CD4-positive, alpha-beta T cell (primary cell): ENCODE measurements at places on chromosomes 2 and 18.

GRCh38 chr2:224063298-224063648 is 24.2 kb upstream of the SERPINE2 start:
- DNase-seq: no peak

- no peak for DNase-seq
These were observed 26.6 kb upstream of the SEH1L start for GRCh38 chr18:12921178-12921577.

GRCh38 chr2:143504397-143504796 is 375.2 kb downstream of the ARHGAP15 start:
- no peak for DNase-seq

DNA sequence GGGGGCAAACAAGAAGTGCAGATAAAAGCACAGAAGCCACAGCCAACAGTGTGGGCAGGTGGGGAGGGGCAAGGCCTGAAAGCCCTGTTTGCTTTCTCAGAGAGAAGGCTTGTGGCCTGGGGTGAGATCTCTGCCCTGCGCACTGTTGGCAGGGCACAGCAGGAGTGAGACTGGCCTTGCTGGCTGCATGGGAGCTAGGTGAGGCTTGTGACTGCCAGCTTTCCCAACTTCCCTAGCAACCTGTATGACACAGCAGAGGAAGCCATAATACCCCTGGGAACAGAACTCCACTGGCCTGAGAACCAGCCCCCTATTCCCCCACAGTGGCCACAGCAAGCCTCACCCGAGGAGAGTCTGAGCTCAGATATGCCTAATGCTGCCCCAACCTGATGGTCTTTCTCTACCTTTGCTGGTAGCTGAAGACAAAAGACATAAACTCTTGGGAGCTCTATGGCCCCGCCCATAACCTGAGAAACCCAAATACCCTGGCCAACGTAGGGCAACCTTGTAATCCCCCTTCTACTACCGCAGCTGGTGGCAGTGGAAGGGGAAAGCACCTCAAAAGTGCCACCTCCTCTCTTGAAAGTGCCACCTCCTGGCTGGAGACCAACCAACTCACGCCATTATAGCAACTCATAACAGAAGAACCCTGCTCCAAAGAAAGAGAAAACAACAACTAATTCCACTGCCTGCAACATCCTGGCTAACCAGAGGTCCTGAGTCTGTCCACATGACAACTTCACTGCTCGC is 44.4 kb downstream of the LCT start:
- DNase-seq: no peak

- peak; percentile 23 for DNase-seq
These were observed 208.0 kb upstream of the FBXO11 start for GRCh38 chr2:48114256-48114655.

DNA sequence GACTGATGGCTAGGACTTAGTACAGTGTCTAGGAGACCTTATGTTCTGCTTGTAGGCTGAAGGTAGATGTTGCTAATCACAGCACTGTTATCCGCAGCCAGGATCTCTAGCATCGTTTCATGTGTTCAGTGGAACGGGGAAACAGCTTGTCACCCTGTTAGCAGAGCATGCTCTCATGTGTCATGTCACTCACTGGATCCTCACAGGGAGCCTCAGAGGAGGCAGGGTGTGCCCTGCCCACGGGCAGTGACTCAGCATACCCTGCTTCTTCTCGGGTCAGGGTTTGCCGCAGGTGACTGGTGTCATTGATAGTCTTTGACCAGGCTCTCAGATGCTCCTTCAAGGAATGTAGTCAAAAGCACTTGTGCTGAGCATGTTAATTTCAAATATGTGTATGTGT is 44.4 kb downstream of the RPIA start:
- DNase-seq: no peak

DNA sequence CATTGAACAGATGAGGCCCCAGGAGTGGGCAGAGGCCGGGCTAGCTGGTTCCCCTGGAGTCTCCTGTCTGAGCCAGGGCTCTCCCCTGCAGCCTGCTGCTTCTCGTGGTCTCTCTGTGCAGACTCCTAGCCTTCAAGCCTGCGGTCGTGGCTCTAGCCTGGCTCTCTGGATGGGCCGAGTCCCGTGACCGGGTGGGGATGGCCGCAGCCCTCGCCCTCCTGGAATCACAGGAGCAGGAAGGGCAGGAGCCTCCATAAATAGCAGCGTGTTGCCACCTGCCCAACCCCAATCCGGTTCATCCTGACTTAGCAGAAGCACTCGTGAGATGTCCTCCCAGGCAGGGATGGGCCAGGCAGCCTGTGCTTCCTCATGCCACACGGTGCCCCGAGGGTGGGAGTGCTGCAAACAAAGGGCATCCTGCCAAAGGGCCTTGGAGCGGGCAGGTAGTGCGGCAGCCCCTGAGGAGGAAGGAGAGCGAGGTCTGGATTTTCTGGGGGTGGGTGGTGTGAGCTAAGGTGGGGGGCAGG is 43.9 kb downstream of the FOSL2 start:
- DNase-seq: no peak

DNA sequence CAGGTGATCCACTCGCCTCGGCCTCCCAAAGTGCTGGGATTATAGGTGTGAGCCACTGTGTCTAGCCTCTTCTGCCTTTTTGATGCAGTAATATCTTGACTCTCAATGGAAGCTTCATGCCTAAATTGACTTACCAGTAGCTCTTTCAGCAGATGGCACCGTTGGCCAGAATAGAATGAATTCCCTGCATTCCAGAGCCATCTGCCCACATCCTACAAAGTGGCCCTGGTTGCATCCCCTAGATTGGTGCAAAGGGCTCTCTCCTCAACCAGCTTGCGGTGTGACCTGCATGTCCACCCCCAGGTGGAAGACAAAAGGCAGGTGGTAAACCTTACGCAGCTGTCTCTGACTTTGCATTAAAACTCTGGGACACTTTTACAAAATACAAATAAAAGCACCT is 4.4 kb upstream of the PARD6G start:
- DNase-seq: no peak

GRCh38 chr2:63514237-63514716 is 74.0 kb downstream of the WDPCP start:
- no peak for DNase-seq

GRCh38 chr2:238145851-238146250 is 7.4 kb downstream of the KLHL30 start:
- no peak for DNase-seq

DNA sequence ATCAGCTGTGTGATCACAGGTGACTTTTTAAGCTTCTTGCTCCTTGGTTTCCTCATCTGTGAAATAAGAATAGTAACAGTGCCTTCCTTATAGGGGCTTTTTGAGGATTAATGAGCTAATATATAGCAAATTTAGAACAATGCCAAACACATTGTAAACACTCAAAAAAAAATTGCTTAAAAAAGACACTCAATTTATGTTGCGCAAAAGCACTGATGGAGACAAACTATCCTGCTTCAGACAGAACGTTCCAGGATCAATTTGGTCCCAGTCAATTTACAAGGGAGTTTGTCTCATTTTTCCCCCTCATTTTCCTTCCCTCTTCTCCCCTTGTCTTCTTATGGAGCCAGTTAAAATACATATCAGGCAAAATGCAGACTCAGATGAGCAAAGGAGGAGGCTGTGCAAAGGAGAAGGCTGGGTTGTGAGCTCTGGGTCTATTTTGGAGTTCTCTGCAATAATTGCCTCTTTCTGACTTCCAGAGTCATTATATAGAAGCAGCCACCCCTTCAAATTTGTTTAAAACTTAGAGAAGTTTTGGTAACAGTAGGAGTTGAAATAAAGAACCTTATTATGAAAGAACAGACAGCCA is 83.7 kb downstream of the SOCS6 start:
- no peak for DNase-seq

GRCh38 chr2:228066126-228066798 is 115.2 kb downstream of the SPHKAP start:
- no peak for DNase-seq

- no peak for DNase-seq
These were observed 260.3 kb downstream of the KLHL29 start for GRCh38 chr2:23645230-23645808.

DNA sequence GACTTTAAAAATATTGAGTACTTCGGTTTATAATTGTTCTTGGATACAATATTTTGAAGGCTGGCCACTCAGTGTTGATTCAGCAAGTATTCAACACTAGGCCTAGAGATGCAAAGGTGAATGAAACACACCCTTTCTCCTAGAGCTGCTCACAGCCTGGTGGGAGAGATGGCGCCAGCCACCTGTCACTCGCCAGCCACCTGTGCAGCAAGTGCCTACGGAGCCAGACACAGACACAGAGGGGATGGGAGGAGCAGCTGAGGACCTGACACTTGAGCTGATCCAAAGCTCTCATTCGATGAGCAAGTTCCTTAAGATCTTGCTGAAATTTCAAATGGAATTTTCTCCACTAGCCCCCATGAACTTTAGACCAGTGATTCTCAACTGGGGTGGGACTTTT is 151.1 kb upstream of the RIOK3 start:
- DNase-seq: no peak

DNA sequence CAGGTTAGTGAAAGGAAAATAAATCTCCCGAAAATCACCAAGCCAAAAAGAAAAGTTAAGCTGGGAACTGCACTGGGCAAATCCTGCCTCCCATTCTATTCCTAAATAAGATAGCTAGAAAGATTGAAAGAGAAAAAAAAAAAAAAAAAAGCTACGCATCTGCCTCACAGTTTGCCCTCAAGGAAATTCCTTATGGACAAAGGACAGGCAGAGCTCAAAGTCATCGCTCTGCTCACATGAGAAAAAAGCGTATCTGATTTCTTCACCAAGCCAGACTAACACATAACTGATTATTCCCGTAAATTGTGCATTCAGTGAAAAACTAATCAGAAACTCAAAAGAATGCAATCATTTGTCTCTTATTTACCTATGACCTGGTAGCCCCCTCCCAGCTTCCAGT is 50.0 kb downstream of the PUM2 start:
- DNase-seq: no peak

GRCh38 chr2:31347750-31348149 is 66.8 kb downstream of the XDH start:
- DNase-seq: no peak
